ENCODE measurements at places on chromosomes 1 and 21.

GRCh38 chr21:45266518-45267389 is 20.9 kb downstream of the POFUT2 start:
- DNase-seq: no peak

GRCh38 chr1:70358921-70359564 is 4.5 kb upstream of the ANKRD13C start:
- DNase-seq: no peak

- no peak for DNase-seq
Measured at GRCh38 chr21:32196001-32196400, 82.8 kb downstream of the MIS18A start.

- no peak for DNase-seq
Measured at GRCh38 chr1:47618830-47619229, 181.0 kb downstream of the FOXD2 start.

DNA sequence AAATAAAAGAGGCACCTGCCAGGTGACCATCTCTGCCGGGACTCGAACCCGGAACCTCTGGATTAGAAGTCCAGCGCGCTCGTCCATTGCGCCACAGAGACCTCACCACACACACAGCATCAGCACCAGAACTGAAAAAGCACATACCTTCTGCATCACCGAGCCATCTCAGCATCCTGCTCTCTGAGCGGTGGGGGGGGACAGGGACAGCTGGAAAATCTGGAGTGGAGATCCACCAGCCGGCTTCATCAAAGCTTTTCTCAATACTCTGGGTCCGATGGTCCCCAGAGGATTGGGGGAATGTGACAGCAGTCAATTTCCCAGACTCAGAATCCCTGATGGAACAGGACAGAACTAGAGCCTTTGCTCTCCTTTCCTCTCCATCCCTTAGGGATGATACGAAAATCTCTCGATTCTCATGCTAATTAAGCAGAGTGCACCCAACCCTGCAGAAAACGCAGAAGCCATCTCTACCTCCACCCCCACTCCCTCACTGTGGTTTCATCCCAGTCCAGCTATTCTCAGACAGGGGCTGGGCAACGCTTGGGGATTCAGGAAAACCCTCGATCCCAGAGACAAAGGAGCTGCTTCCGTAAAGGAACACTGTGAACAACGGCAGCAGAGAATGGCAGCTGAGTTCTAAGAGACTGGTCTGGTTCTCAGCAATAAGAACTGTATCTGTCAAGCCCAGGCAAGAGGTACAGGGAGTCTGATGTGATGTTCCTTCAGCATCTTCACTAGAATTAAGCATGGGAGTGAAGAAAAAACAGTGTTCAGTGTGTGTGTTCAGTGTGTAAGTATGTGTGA is 29.6 kb upstream of the CADM3 start:
- no peak for DNase-seq

GRCh38 chr1:172602706-172603105 is 56.2 kb upstream of the FASLG start:
- no peak for DNase-seq

- no peak for DNase-seq
Measured at GRCh38 chr1:100267284-100267683, 1.3 kb downstream of the RTCA start.

- DNase-seq: no peak
Measured at GRCh38 chr1:155116113-155116764, 11.4 kb upstream of the EFNA1 start.

- no peak for DNase-seq
Measured at GRCh38 chr21:41375875-41376274, 14.0 kb downstream of the MX2 start.

DNA sequence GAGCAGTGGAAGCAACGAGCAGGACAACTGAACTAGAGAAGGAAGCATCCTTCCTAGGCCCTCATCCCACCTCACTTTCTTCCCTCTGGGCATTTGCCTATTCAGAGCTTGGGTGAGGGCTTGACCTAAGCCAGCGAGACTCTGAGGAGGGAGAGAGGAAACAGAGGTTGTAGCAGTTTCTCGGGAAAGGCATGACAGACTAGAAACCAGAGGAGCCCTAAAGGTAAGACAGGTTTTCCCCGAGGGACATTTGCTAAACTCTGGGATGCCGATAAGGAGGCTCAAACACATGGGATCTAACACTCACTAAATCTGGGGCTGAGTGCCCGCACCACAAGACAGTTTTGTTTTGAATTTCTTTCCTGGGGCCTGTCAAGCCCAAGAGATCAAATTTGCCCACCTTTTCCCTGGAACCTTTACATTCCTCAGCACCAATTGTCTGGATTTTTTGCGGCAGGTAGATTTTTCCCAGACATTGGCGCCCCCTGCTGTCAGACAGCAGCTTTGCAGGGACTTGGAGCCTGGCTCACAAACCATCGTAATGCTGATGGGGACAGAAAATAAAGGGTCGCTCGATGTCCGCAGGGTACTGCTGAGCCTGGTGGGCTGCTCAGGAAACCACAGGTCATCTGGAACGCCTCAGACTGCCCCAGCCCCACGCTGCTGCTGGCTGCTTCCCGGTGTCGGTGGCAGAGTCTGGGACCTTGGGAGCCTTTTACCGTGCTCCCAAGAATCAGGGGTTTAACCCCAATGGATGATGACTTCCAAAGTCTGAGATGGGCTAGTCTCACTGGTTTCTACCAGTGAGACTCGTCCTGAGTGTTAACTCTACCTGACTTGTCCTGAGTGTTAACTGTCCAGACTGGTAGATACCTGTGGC is 23.4 kb upstream of the TSPAN2 start:
- DNase-seq: no peak

DNA sequence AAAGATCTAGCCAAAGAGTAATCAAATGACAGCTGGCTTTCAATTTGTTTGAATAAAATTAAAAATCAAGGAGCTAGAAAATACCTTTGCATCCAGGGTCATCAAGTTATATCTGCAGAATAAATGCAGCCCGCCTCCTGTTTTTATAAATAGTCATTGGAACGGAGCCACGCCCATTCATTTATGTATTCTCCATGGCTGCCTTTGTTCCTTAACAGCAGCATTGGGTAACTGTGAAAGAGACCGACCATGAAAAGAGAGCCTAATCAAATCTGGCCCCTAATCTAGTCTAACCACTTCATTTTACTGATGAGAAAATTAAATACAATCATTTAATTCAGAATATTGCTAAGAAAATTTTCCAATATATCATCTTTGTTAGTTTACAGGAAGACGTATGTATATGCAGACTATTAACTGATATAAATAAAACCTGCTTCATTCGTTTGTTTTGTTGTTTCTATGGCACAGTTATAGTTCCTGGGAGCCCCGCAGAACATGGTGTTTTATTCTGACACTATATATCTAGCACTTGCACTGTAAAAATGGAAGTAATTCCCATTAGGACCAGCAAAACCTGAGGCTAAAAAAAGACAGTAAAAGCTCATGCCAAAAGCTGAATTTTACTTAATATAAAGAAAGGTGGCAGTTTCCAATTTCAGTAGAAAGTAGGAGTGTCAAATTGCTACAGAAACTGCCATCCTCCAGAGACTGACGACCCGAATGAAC is 111.8 kb upstream of the PALMD start:
- DNase-seq: no peak

DNA sequence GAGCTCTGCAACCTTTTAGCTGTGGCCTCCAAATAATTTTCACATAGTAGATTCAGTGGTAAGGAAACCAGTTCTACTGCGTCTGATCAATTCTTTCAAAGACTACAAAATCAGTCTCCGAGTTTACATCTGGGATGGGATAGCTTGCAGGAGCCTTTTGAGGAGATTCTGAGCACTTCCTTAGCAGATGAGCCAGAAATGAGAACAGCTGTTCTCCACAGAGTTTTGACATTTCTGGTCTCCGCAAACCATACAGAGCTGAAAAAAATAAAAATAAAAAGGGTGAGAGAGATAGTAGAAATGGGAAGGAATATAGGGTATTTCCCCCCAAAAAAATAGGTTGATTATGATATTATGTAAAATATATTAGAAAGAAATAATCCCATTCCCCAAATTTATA is 119.3 kb downstream of the LYPLAL1 start:
- DNase-seq: no peak

- no peak for DNase-seq
Measured at GRCh38 chr1:94726981-94727685, 93.0 kb upstream of the SLC44A3 start.

DNA sequence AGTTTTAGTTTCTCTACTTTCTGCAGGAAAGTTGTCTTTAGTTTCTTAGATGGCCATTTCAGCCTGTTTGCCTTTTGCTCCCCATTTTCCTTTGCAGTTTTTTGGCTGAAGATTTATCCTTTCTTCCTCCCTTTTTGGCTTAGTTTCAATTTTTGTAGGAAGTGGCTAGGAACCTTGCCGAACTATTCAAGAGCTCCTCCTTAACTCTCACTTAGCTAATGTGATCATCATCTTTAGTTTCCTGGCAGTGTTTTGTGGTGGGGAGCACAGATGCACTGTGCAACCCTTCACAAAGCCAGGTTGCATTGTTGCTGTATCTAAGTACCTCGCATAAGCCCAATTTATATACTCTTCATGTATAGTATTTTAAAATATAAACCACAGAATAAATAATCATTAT is 28.8 kb upstream of the CCDC181 start:
- no peak for DNase-seq

- no peak for DNase-seq
Measured at GRCh38 chr1:108152782-108153222, 47.3 kb downstream of the SLC25A24 start.

GRCh38 chr1:206497363-206497762 is 10.0 kb upstream of the RASSF5 start:
- DNase-seq: no peak

- no peak for DNase-seq
Measured at GRCh38 chr1:59903141-59903754, 23.3 kb downstream of the CYP2J2 start.

- DNase-seq: no peak
Measured at GRCh38 chr1:180387413-180387812, 115.0 kb downstream of the ACBD6 start.

GRCh38 chr1:172450524-172450885 is 6.6 kb upstream of the PIGC start:
- DNase-seq: no peak

- DNase-seq: no peak
Measured at GRCh38 chr1:113146242-113147072, 73.5 kb downstream of the LRIG2 start.

- no peak for DNase-seq
Measured at GRCh38 chr1:101262060-101262459, 25.2 kb downstream of the S1PR1 start.

DNA sequence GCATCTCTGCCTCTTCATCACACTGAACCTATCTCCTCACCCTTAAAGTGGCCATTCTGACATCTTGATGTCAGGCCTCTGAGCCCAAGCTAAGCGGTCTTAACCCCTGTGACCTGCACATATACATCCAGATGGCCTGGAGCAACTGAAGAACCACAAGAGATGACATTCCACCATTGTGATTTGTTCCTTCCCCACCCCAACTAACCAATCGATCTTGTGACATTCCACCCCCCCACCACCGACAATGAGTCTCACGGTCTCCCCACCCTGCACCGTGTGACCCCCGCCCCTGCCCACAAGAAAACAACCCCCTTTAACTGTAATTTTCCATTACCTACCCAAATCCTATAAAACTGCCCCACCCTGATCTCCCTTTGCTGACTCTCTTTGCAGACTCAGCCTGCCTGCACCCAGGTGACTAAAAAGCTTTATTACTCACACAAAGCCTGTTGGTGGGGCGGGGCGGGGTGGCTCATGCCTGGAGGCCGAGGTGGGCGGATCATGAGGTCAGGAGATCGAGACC is 21.0 kb upstream of the PINK1 start:
- DNase-seq: no peak

DNA sequence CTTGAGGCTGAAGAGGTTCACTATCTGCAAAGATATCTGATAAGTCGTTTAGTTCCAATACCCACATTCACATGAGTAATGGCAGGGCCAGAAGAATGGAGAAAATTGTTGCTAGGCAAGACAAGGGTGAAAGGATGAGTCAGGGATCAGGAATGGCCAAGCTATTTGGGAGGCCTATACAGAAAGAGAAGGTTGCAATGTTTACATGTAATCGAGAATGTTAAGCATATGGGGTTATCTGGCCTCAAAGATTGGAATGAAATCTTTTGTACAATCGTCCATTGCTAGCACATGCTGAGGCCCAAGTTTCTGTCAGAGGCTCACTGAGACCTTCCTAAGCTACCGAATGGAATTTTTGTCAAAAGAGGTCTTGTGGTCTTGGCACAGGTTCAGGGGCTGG is 299.9 kb upstream of the PLD5 start:
- DNase-seq: no peak

DNA sequence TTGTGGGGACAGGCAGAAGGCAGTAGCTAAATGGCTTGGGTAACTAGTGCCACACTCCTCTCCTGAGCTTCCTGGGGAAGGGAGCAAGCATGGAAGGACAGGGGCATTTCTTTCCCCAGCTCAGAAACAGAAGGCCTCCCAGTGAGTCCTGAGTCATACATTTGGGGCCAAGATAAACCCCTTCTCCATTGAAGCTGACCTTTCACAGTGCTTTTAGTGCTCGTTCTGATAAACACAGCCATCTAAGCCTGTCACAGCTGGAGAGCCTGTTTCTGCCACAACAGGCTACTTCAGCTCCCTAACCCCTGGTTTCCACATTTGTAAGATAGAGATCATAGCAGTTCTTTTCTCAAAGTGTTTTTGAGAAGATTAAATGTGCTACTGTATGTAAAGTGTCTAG is 374.0 kb downstream of the LMX1A start:
- DNase-seq: no peak

DNA sequence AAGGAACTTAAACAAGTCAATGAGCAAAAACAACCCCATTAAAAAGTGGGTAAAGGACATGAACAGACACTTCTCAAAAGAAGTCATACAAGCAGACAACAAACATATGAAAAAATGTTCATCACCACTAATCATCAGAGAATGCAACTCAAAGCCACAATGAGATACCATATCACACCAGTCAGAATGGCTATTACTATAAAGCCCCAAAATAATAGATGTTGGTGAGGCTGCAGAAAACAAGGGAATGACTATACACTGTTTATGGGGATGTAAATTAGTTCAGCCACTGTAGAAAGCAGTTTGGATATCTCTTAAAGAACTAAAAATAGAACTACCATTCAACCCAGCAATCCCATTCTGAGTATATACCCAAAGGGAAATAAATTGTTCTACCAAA is 51.2 kb downstream of the MRPL39 start:
- no peak for DNase-seq

GRCh38 chr1:91412371-91412770 is 7.7 kb upstream of the HFM1 start:
- no peak for DNase-seq

DNA sequence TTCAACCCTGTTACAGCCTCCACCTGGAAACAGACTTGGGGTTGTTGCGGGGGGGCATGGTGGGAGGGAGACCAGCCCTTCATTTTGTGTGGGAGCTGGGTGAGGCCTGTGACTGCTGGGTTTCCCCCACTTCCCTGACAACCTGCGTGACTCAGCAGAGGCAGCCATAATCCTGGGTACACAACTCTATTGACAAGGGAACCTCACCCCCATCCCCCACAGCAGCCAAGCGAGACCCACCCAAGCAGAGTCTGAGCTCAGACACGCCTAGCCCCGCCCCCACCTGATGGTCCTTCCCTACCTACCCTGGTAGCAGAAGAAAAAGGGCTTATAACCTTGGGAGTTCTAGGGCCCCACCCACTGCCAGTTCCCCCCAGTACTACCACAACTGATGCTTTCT is 8.0 kb upstream of the CCDC190 start:
- DNase-seq: no peak

GRCh38 chr21:26087223-26087918 is 83.2 kb downstream of the APP start:
- no peak for DNase-seq

All from KG1 (cell line).